ENCODE measurements at places on chromosomes 6 and 20. TPM values are rescaled to one million over a fixed set of nuclear protein-coding genes. Genes with fewer than 3 reads are reported as not detected.

The MYB gene
- polyA plus RNA-seq = 4.8 TPM

The ACTL10 gene
- polyA plus RNA-seq = 1.4 TPM

The CDH26 gene
- polyA plus RNA-seq = 0.41 TPM

The TP53TG5 gene
- polyA plus RNA-seq = 4.8 TPM
